Fibroblast of skin of back (primary cell): ENCODE measurements at places on chromosomes 13 and 19.
A peak's percentile ranks its signal among the peaks of the same experiment; 100 is the strongest.

GRCh38 chr19:48379058-48379457 lies 12.3 kb downstream of the KDELR1 start:
- no peak for DNase-seq

DNA sequence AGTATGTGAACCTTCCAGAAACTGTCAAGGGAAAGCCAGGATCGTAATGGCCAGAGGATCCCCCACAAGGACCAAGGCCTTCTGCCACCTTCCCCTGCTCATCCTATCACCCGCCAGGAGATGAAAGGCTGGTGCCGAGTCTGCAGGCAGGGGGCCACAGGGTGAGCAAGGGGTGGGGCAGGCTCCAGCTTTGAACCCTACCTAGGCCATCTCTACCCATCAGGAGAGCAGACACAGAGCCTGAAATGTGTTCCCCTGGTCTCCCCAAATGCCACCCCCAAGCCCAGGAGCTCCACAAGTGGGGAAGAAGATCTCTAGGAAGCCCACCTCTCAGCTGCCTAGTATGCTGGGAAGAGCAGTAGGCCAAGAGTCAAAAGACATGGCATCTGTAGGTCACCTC lies 95.1 kb downstream of the KCTD15 start:
- DNase-seq: no peak

- no peak for DNase-seq
Measured at GRCh38 chr13:42364613-42365000, 92.7 kb downstream of the AKAP11 start.

DNA sequence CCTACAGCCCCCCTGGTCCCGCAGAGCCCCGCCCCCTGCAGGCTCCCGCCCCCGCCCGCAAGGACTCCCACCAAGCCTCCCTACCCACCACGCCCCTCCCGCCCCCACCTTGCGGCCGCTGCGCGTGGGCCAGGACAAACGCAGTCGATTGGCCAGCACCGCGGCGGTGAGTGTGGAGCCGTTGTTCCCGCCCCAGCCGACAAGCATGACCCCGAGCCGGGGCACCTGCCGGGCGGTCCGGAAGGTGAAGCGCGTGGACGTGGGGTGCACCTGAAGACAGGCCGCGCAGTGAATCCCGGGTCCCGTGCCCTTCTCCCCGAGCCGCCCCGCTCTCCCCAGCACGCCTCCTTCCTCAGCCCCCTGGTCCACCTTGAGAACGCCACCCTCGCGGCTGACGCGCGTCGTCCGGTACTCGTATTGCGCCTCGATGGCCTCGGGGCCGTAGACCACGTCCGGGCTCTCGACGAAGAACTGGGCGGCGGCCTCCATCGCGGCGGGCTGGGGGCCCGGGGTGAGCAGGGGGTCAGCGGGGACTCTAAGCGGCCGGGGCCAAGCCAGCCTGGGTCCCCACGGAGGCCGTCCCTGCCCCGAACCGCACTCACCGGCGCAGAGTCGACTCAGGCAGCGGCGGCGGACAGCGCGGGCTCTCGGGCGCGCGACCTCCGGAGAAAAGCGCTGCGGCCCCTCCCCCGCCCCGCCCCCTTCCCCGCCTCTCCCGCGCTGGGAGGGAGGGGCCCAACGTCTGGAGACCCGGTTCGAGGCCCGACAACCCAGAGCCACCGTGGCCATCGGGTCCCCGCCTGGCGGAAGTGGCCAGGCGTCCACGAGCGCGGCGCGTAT lies at the start of gene ISYNA1:
Gene ISYNA1, minus strand, starts transcription at position 643 of the 840 bp plus-strand sequence. Its CDS starts 154 bp downstream, at position 489.
- peak; percentile 36 for DNase-seq

DNA sequence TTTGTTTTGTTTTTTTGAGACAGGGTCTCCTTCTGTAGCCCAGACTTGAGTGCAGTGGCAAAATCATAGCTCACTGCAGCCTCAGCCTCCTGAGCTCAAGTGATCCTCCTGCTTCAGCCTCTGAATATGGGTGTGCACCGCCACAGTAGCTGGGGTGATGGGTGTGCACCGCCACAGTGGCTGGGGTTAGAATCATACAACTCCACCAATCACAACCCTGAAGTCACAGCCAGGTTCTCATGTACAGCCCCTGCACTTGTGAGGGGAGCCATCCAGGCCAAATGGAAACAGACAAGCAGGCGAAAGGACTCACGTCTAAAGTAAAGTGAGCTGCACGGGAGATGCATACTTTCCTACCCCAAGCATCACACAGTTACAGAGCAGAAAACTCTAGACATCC lies 63.1 kb upstream of the RANBP3 start:
- DNase-seq: no peak

DNA sequence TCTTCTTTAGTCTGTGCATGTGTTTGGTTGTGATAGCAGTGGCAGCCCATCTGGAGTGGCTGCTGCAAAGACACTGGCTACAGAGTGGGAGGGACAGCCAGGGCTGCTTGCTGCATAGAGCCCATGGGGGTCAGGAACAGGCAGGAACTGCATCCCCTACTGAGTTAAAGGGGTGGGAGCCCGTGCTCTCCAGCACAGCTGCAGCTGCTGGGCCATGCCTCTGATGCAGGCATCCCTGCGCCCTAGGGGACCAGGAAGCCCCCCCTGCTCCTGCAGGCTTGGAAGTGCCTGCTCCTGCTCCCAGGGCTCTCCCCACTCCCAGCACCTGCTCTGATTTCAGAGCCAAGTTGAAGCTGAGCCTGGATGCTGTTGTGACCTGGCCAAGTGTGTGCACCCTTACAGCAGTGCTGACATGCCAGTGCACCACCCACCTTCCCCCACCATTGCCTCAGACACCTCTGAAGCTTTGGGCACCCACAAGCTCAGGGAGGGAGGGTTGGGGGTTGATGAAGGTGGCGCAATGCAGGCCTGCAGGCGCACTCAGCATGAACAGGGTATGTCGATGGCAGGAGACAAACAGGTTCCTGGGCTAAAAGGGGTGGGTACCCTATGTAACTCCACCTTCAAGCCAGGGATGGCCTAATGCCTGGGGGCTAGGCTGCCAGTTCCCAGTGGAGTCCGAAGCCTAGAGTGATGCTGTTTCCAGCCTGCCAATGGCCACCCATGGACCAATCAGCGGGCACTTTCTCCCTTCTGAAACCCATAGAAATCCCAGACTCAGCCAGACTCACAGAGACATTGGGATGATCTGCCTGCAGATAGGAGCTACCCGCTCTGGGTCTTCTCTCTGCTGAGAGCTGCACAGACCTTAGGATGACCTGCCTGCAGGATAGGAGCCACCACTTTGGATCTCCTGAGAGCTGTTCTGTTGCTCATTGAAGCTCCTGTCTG lies 919.9 kb upstream of the MIR17HG start:
- DNase-seq: no peak

- no peak for DNase-seq
Measured at GRCh38 chr19:36807029-36807428, 31.2 kb downstream of the ZNF790 start.

- DNase-seq: no peak
Measured at GRCh38 chr19:29054886-29055675, 157.9 kb downstream of the UQCRFS1 start.

DNA sequence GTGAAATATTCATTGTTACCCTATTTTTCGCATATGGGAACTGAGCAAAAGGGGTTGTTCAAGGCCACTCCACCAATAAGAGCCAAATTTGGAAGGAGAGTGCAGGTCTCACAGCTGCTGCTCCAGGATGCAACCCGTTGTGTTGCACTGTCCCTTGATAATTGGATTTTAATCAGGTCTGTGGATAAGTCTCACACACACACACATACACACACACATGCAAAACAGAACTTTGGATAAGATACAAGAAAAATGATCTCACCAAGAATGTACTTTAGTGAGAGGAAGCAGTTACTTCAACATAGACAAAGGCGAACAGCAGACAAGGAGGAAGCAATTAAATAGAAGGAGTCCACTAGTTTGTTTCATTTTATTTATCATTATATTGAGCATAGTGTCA lies 127.3 kb upstream of the EDNRB start:
- no peak for DNase-seq

- no peak for DNase-seq
Measured at GRCh38 chr13:105627270-105627669, 908.2 kb downstream of the EFNB2 start.

- DNase-seq: peak; percentile 47
Measured at GRCh38 chr19:49710372-49710951, 19.5 kb downstream of the CPT1C start.

GRCh38 chr13:91358387-91358782 lies 10.9 kb downstream of the MIR17HG start:
- no peak for DNase-seq

DNA sequence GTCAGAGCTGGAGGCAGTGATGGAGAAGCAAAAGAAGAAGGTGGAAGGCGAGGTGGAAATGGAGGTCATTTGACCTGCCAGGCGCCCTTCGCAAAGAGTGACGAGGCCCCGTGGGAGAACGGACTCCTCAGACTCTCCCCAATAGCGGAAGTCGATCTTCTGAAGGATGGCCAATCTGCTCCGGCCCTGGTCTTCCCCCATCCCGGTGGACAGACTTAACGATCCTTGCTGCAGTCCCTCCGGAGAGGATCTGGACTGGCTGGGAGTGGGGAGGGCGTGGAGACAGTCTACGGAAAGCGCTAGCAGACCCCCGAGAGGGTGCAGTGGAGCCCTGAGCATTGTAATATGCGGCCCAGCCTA lies 11.9 kb downstream of the EPS8L1 start:
- no peak for DNase-seq

DNA sequence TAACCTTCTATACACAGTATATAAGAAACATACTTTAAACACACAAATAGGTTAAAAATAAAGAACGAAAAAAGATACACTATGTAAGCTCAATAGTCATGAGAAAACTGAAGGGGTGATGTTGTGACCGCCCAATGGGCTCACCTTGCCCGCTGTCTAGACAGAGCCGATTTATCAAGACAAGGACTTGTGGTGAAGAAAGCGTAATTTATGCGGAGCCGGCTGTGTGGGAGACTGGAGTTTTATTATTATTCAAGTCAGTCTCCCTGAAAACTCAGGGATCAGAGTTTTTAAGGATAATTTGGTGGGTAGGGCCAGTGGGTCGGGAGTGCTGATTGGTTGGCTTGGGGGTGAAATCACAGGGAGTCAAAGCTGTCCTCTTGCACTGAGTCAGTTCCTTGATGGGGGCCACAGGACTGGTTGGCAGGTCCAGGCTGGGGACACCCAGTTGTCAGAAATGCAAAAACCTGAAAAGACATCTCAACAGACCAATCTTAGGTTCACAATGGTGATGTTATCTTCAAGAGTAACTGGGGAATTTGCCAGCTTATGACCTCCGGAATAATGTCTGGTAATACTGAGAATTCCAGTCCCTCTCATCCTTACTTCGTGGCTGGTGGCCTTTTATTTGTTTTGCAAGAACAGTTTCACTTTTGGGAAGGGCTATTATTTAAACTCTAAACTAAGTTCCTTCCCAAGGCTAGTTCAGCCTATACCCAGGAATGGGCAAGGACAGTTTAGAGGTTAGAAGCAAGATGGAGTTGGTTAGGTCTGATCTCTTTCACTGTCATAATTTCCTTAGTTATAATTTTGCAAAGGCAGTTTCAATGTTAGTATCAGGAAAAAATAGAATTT lies 96.6 kb downstream of the UBL3 start:
- DNase-seq: peak; percentile 41

DNA sequence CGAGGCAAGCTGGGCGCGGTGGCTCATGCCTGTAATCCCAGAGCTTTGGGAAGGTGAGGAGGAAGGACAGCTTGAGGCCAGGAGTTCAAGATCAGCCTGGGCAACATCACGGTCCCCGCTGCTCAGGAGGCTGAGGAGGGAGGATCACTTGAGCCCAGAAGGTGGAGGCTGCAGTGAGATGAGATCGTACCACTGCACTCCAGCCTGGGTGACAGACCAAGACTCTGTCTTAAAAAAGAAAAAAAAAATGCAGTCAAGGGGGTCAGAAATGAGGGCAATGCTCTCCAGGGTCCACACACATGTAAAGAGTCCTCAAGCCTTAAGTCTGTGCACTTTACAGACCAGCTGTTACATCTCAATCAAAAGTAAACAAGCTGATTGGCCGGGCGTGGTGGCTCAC lies 8.5 kb downstream of the R3HDM4 start:
- no peak for DNase-seq

DNA sequence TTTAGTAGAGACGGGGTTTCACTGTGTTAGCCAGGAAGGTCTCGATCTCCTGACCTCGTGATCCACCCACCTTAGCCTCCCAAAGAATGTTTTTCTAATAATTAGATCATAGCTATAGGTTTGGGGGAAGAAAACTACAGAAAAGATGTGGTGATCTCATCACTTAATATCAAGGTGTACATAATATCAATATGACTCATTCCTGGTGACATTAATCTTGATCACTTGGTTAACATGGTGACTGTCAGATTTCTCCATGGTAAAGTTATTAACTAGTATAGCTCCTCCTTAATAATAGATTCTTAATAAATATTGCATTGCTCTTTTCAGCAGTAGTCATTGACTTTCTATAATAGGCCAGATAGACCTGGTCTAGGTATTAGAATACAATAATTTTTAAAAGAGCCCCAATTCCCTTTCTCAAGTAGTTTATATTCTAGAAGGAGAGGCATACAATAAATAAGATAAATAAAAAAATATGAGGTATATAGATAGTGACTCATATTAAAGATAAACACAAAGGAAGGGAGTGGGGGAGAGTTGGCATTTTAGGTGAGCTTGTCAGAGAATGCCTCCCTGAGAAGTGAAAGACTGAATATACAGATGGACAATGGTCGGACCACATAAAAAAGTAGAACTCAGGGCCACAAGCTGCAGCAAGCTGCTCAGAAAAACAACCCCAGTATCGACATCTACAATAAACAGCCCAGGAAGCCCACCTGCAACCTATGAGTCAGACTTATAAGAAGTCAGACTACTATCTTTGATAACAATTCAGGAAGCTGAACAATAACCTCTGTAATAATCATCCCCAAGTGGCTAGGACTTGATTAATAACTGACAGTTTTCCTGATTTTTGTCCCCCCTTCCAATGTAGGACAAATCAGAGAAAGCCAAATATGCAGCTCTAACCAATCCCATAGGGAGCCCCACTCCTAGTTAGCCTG lies 210.8 kb downstream of the RFC3 start:
- DNase-seq: no peak
